ENCODE measurements at places on chromosomes 12 and 14.

GRCh38 chr12:110848314-110848923 lies 1.6 kb downstream of the CCDC63 start:
- DNase-seq: no peak

- no peak for DNase-seq
Observed at GRCh38 chr12:25207846-25208245, 12.8 kb downstream of the ETFRF1 start.

DNA sequence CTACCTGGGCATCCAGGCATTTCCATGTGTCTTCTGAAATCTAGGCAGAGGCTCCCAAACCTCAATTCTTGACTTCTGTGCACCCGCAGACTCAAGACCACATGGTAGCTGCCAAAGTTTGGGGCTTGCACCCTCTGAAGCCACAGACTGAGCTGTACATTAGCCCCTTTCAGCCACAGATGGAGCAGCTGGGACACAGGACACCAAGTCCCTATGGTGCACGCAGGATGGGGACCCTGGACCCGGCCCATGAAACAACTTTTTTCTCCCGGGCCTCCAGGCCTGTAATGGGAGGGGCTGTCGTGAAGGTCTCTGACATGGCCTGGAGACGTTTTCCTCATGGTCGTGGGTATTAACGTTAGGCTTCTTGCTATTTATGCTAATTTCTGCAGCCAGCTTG lies 330.0 kb downstream of the RERGL start:
- DNase-seq: no peak

DNA sequence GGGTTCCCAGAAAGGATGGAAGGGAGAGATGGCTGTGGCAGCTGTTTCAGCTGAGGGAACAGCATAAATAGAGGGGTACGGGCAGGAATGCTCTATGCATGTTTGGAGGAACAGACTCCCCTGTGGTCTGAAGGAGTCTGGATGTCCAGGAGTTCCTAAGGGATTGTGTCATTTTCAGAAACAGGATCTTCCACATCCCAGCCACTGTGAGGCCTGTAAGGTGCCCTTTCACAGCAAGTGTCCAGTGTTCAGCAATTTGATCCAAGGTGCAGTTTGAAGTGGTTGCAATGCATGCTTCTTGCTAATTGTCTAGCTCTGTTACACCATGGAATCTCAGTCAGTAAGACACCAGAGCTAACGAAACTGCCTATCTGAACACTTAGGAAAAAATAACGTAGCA lies 46.7 kb upstream of the TCL1A start:
- DNase-seq: no peak

DNA sequence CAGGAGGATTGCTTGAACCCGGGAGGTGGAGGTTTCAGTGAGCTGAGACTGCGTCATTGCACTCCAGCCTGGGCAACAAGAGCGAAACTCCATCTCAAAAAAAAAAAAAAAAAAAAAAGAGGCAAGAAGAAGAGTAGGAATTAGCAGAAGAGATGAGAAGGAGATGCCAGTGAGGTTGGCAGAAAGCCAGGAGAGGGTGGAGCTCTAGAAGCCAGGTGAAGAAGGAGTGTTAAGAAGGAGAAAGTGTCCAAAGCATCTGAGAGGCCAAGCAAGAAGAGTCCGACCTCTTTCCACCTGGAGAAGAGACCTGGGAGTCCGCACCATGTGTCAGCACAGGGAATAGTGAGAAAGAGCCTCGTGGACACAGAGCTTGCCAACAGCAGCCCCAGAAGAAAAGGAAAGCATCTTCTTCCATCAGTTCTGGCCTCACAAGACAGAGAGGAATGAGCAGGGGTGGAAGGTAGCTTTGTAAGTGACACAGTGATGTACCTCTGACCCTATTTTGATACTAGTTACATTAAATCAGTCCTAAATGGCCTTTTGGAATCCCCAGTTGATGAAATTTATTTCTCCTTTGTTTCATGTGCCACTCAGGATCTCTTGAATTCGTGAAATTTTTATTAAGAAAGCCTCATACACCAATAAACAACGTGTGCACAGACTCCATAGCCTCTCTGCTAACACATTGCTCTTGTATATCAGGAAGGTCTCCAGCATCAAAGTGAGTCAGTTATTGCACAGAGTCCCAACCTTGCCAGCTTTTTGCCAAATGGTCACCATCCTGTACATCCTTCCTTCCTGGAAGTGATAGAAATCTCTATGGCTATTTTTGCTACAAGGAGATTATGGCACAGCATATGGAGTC lies 70.6 kb downstream of the SAMD4A start:
- no peak for DNase-seq

DNA sequence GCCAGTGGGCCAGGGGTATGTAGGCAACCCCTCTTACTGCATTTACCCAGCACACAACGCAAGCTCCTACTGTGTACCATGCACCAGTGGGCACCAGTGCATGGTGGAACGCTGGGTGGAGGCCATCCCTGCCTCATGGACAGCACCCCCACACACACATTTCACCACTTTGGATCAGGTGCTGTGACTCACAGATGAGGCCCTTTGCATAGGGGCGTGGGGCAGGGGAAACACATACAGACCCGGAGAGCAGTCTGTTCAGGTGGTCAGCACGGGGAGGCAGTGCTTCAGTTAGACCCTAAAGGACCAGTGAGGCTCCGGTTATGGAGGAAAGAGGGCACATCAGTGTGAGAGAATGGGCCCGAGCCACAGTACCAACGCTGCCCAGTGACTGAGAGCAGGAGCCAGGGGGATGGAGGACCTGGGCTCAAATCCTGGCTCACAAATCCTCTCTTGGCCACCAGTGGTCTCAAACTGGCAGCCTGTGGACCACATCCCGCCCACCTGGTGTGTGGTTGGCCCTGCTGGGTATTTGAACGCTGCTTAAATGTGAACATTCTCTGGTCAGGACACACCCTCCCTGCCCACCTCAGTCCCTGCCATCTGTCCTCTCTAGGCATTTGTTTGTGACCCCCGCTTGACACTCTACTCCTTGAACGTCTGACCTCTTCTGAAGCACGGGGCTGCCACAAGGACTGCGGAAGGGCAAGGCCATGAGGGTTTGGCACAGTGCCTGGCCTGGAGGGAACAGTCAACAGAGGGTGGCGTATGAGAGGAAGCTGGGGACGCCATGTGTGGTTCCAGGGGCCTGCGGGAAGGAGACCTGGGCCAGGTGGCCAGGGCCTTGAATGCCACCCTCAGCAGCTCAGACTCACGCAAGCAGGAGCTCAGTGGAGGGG lies 46.7 kb downstream of the FAM222A start:
- peak; percentile 43 for DNase-seq

GRCh38 chr12:9667403-9668160 lies 1.9 kb upstream of the CLEC2D start:
- DNase-seq: no peak

GRCh38 chr14:61233436-61233956 lies 47.6 kb downstream of the TMEM30B start:
- no peak for DNase-seq

DNA sequence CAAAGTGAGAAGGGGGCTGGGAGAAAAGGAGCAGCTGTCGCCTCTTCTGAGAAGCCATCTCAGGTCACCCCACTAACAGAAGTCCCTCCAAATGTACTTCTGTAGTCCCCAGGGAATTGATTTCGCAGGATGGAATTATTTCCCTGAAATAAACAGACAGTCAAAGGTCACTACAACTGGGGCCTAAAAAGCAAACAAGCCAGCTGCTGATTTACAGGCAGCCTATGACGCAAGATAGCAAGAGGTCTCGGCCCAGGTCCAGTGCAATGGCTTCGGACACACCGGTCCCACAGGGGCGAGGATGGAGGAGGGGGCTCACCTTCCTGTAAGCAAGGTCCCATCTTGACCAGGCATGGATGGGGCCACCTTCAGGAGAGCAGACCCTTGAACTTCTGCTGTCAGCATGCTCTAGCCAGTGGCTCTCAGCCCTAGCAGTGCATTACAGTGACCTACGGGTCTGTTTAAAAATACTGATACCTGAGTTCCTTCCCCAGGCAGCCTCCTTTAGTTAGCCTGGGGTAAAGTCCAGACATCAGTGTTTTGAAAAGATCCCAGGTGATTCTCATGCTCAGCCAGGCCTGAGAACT lies 18.1 kb downstream of the NUAK1 start:
- DNase-seq: no peak

DNA sequence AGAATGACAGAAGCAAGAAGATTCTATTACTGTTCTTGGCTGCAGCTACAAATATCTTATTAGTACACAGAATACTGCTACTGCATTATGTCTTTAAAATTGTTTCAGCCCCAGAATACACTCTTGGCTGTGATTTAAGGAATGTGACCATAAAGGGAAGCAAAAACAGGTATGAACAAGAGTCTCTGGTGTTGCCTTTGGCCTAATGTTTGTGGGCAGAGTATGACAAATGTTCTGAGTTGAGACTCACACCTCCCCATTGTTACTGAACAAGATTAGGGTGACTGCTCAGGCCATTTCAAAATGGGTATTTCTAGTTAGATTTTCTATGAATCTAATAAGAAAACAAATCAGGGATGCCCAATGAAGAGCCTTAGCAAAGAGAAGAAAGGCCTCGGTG lies 28.5 kb downstream of the TTC6 start:
- DNase-seq: peak; percentile 68

- no peak for DNase-seq
Observed at GRCh38 chr14:95341115-95341514, 21.4 kb upstream of the CLMN start.

GRCh38 chr12:3445119-3445978 lies 45.7 kb upstream of the PRMT8 start:
- no peak for DNase-seq

- no peak for DNase-seq
Observed at GRCh38 chr14:104271391-104271790, 133.0 kb downstream of the KIF26A start.

- no peak for DNase-seq
Observed at GRCh38 chr12:25264862-25265261, 14.1 kb upstream of the KRAS start.

DNA sequence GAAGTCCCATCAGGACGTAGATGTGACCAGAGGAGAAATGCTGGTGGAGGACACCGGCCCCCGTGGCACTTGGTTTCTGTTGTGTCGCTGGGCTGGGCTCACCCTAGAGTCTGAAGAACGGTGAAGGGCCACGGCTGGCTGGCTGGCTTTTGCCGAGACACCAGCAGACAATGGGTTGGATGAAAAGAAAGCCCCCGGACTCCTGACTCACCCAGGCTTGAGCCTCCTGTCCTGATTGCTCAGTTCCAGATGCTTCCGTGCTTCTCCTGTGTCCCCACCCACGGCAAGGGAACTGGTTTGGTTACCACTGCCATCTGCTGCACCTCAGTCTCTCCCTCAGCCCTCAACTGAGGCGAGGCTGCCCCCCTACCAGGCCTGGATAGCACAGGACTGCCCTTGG lies 10.4 kb upstream of the ENDOU start:
- no peak for DNase-seq
